ENCODE measurements at places on chromosomes 4 and X.

- peak; percentile 94 for DNase-seq
Measured at GRCh38 chr4:123555233-123555806, 158.7 kb downstream of the SPRY1 start.

- no peak for DNase-seq
Measured at GRCh38 chrX:13855689-13856450, 39.0 kb upstream of the GPM6B start.

DNA sequence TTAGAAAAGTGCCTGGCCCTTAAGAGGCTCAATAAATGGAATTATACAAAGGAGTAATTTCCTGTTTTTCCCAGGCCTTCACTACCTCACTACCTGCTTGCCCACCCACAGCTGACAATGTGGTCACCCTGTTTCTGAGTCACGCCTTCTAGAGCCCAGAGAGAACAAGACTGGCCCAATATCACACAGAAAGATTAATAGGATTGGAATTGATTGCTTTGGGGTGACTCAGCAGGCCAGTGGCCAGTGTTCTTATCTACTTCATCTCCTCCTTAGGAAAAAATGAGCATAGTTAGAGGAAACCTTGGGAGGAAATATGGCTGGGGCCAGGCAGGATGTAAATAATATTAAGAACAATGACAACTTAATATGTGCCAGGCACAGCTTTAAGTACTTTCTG lies 4.5 kb upstream of the FGF16 start:
- peak; percentile 67 for DNase-seq

DNA sequence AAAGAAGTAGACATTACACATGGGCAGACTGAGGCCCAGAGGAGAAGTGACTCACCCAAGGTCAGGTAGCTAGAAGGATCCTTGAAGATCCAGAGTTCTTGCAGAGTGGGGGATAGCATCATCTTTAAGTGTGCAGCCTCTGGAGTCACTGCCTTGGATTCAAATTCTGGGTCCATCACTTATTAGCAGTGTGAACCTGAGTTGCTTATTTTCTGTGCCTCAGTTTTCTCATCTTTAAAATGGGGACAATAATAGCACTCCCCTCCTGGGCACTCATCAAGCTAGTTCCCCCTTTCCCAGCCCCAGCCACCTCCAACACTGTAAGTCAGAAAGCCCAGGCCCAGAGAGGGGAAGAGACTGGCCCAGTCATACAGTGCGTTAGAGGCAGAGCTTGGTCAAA lies 141.8 kb upstream of the PJA1 start:
- no peak for DNase-seq

DNA sequence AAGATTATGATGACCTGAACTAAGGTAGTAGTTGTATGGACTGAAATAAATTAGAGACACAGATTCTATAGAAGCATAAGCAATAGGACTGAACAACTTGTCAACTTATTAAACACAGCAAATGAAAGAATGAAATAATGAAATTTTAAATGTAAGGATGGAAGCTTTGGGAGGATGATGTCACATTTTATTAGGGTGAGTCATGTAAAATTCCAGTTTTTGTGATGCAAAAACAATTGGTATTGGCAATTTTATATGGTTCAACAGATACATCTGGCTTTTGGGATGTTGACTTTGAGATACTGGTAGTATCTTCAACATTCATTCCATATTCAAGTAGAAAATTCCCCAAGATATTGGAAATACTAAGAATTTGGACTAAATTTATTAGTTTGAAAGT lies 72.7 kb upstream of the IL15 start:
- no peak for DNase-seq

- no peak for DNase-seq
Measured at GRCh38 chr4:159757499-159757898, 654.6 kb downstream of the RAPGEF2 start.

GRCh38 chr4:13920901-13921300 lies 293.4 kb upstream of the BOD1L1 start:
- DNase-seq: peak; percentile 92

DNA sequence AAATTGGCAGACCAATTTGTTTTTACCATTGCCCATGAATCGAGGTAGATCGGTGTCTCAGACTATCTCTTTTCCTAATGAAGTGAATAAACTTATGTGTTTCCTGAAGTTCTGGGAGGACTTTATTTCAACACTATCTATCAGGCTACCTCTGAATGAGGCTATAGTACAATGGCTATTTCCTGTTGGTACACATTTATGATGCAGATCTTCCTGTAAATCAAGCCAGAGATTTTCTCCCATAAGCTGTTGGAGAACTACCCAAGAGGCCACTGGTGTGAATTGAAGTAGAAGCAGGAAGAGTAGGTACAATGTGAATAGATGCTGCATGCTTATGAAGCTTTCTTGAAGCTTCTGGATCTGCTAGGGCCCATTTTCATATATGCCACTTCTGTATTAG lies 16.0 kb downstream of the TXK start:
- no peak for DNase-seq

- DNase-seq: no peak
Measured at GRCh38 chr4:46870411-46870810, 38.6 kb downstream of the COX7B2 start.

Measured in MG63 (cell line).